ENCODE measurements at places on chromosomes 11 and 22.

DNA sequence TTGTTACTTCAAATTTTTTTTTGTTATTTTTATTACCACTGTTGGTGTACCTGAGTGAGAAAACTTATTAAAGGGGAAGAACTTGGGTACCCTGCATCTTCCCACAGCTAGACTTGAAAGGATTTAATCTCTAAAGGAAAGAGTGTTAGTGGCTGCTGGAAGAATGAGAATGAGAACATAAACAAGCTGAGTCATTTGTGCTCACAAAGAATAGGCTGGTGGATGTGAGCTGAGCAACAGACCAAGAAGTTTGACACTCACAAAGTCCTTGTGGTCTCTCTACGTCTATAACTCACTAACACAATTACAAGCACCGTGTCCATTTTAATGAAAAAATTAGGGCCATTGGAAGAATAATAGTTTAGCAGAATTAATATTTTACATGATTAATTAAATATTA, 217.6 kb upstream of the ANO5 start:
- no peak for DNase-seq

DNA sequence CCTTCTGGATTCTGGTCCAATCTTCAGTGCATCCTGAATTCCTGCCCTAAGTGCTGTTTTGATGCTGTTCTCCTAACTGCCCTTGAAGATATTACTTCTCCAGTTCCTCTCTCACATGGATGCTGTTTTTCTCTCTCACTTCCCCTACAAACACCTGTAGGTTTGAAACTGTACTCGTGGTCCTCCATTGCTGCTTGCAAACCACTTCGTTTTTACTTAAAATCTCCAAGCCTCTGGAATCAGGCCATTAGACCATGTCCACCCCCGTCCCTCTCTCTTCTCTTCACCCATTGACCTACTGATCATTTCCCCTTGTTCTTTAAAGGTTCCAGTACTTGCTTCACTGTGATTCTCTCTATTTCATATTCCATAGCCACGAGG, 988.1 kb downstream of the NTM start:
- no peak for DNase-seq

- no peak for DNase-seq
These were observed 144.3 kb downstream of the TEAD1 start for GRCh38 chr11:12818333-12819015.

DNA sequence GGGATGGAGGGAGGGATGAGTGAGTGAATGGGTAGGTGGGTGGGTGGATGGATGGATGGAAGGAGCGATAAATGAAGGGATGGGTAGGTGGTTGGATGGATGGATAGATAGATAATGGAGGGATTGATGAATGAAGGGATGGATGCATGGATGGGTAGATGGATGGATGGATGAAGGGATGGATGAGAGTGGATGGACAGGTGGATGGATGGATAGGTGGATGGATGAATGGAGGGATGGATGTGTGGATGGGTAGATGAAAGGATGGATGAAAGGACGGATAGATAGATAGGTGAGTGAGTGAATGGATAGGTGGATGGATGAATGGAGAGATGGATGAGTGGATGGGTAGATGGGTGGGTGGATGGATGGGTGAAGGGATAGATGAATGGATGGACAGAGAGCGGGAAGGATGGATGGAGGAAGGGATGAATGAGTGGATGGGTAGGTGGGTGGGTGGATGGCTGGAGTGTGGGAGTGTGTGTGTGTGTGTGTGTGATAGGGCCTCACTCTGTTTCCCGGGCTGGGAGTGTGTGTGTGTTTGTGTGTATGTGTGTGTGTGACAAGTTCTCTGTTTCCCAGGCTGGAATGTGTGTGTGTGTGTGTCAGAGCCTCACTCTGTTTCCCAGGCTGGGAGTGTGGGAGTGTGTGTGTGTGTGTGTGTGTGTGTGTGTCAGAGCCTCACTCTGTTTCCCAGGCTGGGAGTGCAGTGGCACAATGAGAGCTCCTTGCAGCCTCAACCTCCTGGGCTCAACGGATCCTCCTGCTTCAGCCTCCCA, 2.1 kb upstream of the PRR33 start:
- DNase-seq = no peak

GRCh38 chr11:20672575-20672974, 3.2 kb downstream of the NELL1 start:
- DNase-seq = no peak

GRCh38 chr11:131912134-131912533, 541.7 kb downstream of the NTM start:
- no peak for DNase-seq

DNA sequence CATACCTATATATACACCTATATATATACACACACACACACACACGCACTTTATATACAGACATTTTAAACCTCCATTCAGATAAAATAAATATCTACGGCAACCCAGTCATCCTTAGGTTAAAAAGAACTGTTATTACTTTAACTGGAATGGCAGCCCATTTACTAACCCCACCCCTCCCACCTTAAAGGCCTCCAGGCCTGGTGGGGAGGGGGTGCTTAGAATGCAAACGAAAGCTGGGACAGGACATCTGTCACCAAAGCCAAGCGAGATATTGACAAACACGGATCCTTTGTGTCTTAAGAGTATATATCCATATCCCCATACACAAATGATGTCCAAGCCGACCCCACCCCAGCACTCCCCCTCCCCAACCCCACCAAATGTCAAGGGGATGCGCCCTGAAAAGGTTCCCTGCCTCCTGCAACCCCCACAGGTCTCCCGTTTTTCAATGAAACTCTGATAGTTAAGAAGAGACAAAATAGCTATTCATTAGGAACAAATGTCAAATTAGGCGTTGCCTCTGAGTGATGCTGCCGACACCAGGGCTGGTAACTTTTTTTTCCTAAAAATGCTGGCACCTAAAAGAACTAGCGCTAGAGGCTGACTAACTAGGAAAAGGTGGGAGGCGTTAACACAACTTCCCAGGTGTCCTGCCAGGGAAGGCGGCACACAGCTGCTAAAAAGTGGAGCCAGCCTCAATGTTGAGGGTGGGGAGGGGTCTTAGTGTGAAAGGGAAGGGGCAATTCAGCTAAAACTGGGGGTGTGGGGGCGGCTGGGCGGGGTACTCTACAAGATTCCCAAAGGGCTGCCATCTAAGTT, 5.6 kb downstream of the MN1 start:
- no peak for DNase-seq

DNA sequence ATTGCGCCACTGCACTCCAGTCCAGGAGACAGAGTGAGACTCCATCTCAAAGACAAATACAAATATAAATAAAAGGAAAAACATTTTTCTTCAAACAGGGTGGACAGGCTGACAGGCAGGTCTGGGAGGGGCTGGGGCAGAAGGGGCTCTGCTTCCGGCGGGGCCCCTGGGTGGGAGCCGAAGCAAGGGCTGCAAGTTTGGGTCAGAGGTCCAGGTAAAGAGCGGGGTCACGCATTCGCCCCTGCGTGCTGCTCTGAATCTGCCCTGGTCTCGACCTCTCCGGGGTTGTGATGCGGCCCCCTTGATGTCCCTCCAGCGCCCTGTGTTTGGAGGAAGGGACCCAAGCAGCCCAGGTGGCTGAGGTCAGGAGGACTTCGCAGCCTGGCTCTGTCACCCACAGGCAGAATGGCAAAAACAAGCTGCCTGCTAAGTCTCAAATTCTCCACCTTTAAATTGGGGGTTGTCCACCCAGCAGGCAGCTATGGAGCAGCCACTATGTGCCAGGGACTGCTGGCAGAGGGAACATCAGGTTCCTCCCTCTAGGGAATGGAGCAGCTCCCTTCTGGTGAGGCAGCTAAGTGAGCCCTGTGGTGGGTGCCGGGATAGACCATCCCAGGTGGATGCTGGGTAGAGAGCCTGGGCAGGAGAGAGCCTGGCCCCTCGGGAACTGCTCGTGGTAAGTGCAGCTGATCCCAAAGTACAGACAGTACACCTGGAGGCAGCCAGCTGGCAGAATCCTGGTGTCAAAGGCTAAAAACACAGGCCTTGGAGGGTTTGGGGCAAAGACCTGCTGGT, 10.3 kb upstream of the PHF21B start:
- peak; percentile 53 for DNase-seq

Measured in upper lobe of left lung (tissue), 6 donors.